Motor neuron (in vitro differentiated cells): ENCODE measurements at places on chromosomes 1 and 21.

DNA sequence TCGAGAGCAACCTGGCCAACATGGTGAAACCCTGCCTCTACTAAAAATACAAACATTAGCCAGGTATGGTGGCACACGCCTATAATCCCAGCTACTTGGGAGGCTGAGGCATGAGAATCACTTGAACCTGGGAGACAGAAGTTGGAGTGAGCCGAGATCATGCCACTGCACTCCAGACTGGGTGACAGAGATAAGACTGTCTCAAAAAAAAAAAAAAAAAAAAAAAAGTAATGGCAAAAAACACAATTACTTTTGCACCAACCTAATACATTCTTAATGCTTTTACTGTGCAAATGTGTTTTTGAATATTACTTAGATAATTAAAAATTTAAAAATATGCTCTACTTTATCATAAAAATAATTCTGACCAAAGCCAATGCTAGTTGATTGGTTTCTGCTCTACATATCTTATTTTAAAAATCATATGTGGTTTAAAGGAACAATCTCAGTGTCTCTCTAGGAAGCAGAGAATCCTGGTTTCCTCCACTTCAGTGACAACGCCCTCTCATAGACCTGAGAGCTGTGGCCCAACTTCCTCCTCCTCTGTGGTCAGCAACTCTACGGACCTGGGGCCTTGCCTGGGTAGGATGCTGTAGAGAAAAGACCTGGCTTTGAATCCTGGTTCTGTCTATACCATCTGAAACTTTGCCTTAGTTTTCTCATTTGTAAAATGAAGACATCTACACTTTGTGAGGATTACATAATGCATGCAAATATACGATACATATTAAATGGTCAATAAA is 64.7 kb downstream of the TGFBR3 start:
- no peak for ATAC-seq

GRCh38 chr1:70666381-70667140 is 255.5 kb downstream of the CTH start:
- no peak for ATAC-seq

DNA sequence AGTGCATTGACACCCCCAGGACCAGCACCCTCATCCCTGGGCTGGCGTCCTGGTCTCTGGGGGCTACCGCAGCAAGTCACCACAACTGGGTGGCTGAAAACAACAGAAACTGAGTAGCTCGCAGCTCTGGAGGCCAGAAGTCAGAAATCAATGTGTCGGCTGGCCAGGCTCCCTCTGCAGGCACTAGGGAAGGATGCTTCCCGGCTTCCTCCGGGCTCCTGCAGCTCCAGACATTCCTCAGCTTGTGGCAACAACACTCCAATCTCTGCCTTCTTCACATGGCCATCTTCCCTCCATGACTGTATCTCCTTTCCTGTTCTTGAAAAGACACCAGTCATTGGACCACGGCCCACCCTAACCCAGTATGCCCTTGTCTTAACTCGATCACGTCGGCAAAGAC is 224.2 kb downstream of the NPHP4 start:
- ATAC-seq: no peak

GRCh38 chr1:2029561-2029960 is 10.4 kb downstream of the GABRD start:
- no peak for ATAC-seq

DNA sequence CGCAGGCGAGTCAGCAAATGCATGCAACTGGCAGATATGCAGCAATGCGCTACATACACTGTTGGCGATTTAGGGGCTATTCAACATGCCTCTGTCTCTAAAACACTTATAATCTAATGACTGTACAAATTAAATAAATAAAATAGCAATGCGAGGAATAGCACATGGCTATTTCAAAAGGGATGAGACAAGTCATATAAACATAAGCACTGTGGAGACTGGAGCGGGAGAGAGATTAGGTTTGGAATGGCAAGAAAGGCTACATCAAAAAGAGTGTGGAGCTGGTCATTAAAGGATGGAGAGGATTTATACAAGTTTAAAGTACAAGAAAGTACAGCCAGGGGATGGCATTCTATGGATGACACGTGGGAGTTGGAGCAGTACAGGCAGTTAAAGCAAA is 523.5 kb upstream of the CAMK1G start:
- no peak for ATAC-seq

GRCh38 chr1:86419277-86419903 is 4.6 kb upstream of the CLCA2 start:
- ATAC-seq: no peak

DNA sequence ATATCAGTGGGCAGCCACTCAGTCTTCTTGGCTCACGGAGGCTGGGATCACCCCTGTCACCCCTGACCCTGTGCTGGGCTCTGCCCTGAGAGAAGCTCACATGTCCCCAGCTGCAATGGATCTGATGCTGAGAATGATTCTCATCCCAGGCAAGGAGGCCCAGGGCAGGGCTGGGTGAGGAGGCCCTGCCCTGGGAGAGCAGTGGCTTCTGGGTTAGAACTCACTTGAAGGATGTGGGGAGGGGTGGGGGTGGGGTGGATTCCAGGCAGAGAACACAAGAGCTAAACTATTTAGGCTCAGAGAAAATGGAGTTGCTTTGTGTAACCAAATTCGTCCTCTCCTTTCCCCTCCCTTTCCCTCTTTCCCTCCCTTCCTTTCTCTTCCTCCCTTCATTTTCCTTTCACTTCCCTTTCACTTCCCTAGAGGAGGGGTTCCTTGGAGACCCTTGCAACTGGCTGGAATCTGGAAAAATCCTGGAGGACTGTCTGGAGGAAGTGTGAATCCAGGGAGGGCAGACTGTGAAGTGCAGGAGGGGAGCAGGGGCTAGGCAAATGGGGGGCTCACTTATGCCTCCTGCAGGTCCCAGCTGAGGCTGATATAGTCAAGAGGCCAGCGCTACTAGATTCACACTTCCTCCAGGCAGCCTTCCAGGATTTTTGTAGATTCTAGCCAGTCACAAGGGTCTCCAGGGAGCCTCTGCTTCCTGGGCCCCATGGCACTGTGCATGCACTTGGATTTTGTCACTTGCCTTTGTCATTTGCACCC is 47.0 kb downstream of the IGSF21 start:
- ATAC-seq: peak; percentile 36

GRCh38 chr21:39114871-39115575 is 68.2 kb downstream of the PSMG1 start:
- no peak for ATAC-seq

DNA sequence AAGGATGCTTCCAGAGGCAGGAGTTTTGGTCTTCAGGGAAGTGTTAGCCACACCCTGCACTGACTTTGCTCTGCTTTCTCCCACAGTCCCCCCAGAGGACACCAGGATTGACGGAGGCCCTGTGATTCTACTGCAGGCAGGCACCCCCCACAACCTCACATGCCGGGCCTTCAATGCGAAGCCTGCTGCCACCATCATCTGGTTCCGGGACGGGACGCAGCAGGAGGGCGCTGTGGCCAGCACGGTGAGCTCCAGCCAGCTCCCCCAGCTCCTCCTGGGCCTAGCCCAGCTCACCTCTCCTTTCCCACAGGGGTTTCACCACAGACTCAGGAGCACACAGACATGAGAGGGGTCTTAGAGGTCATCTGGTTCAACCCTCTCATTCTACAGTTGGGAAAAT is 90.9 kb downstream of the KIRREL1 start:
- ATAC-seq: no peak

- no peak for ATAC-seq
Observed at GRCh38 chr1:238951809-238952208, 434.6 kb upstream of the CHRM3 start.

GRCh38 chr21:31198575-31198974 is 145.5 kb downstream of the TIAM1 start:
- ATAC-seq: no peak

DNA sequence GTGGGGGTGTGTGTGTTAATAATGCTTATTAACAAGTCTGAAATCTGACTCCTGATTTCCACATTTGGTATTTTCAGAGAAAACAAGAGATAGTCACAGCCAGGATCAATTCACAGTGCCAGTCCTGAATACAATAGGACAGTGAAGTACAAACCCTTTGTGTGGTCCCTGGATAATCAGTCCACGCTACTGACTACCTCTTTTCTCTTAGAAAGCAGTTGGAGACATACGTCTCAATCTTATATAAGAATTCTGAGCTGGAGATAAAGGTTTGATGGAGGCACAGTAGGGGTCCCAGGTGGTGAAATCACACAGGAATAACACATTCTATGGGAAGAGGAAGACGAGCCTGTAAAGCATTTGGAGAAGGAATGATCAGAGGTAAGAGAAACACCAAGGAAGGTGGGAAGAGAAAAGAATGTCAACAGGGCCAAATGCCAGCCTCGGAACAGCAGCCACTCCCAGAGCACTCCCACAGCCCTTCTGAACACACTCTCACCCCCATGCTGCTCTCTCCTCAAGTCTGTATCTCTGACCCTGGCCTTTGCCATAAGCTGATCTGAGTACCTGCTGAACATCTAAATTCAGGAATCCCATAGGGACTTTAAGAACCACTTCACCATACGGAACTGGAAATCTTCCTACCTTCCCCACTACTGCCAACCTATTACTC is 48.6 kb downstream of the TRAF5 start:
- no peak for ATAC-seq

DNA sequence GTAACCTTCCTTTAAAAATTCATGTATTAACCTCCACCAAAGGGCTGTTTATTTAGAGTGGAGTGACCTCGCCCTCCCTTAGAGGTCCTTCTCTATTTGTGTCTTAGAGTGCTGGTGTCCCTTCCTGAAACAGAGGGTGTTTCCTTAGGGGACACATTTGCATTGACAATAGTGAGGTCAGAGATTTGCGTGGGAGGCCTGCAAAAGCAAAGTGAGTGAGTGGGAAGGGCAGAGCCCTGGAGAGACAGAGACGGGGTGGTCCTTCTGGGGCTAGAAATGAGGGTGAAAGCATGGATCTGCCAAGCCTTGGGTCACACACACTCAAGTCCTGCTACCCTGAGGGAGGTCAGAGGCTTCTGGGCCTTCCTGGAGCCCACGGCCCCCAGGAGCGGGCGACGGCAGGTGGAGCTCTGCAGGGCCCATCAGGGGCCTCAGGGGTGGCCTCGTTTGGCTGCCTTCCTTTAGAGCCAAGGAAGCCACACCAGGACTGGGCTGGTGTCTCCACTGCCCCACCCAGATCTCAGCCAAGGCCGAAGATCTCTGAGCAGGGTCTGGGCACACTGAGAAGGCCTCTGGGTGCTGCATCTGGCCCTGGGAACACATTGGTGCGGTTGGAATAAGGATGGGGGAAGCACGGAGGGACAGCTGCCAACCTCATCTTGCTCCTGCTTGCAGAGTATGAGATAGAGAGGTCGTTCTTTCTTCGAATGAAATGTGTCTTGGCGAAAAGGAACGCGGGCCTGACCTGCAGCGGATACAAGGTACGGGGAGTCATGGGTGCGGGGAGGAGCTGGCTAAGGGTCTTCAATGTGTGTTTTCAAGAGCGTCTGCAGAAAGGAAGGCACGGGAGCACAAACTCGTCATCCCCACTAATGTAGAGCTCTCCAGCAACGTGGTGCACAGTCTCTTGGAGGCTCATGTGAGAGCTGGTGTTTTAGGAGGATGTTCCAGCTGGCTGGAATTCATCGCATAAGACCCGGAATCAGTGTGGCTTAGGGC is 23.8 kb downstream of the SIM2 start:
- peak; percentile 25 for ATAC-seq

- no peak for ATAC-seq
Observed at GRCh38 chr1:70767377-70767776, 280.2 kb downstream of the PTGER3 start.

DNA sequence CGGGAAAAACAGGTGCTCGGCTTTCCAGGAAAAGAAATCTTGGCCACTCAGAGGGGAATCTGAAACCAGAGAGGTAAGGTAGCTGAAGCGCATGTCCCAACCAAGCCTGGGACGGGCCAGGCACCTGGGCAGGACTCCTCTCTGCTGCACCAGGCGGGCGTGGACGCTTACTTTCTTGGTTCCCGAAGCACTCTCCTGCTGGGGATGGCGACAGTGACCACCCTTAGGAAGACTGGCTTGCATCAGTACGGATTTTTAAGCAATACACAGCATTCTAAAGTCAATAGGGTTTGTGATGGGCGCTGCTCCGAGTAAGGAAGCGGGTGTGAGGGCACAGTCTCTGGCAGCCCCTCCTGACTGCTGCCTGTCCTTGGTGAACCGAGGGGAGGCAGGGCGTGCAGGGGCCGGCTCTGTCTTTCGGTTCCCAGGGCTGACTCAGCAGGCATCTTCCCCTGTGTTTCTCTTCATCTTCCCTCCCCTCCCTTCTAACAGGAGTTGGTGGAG is 74.9 kb upstream of the ANGPTL1 start:
- peak; percentile 50 for ATAC-seq

- no peak for ATAC-seq
Observed at GRCh38 chr1:240496356-240496755, 115.6 kb downstream of the GREM2 start.
